Tibial nerve (tissue), 4 donors: ENCODE measurements at places on chromosomes 16 and 17.

DNA sequence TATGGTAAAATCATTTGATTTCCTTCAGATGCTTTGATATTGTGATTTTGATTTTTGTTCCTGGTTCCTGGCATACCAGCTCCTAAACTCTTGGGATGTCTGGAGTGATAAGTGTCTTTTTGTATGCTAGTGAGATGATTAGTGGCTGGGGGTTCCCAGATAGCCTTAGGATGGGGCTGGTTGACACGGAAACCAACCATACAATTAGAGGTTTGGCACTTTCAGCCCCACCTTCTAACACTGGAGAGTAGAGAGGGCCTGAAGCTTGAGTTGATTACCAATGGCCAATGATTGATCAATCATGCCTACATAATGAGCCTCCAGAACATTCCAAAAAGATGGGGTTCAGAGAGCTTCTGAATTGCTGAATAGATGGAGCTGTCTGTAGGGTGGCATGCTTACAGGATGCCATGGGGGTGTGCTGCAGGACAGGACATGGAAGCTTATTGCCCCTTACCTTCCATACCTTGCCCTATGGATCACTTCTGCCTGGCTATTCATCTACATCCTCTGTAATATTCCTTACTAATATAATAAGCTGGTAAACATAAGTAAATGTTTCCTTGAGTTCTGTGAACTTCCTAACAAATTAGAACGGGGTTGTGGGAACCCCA, 22.8 kb downstream of the RNF112 start:
- DNase-seq: no peak

DNA sequence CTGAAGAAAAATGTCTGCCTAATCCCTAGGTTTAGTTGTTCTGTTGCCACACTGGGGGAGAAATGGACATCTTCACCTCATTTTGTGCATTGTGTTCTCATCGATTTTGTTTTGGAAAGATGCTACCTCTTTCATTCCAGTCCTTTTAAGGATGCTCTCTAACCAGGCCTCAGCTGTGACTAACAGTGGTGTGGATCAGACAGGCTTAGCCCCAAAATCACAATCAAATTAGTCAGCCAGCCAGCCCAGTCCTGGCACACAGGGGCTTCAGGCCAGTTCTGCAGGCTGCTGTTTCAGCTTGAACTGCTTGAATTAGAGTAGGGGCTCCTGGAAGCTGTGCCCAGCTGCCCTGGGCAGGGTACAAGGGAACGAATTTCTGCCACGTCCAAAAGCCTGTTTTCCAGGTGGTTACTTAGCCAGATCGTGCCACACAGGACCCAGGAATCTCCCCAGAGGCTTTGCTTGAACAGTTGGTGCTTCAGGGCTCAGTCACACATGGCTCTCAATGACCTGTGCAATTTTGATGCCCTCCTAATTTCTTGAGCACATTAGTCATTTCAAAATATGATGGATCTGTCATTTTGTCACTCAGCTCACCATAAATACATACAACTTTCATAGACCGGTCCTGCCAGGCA, 60.7 kb downstream of the CLEC16A start:
- no peak for DNase-seq

DNA sequence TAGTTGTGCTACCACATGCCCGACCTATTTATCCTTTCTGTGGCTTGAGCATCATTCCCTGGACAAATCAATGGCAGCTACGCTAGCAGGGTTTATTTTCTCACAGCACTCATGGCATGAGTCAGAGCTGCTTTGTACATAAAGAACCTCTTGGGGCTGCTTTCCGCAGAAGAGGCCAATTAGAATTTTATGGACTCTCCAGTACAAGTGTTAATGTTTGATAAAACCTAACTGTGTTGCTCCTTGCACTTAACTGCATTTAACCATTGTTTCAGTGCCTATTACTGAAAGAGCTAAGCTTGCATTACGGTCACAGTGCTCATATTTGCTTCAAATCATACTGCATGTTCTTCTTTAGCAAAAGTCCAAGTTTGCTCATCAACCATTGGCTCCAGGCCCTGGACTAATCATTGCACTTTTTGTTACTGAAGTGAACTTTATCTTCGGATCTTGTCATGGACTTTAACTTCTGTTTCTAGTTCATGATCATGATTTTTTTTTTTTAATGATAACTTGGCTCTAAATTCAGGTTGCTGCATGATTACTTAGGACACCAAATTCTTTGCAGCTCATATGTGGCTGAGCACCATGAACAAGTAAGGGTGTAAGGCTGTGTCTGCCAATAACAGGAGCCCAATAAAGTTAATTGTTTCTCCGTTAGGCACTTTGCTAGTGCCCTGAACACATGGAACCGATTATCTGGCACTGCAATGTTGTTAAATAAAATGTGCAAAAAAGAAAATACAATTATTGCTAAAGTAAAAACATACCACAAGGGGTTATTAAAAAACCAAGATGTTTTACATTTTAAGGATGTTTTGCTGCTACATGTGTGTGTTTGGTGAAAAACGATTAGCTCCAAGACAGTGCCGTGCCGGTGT, 492.2 kb downstream of the KCNJ2 start:
- no peak for DNase-seq

DNA sequence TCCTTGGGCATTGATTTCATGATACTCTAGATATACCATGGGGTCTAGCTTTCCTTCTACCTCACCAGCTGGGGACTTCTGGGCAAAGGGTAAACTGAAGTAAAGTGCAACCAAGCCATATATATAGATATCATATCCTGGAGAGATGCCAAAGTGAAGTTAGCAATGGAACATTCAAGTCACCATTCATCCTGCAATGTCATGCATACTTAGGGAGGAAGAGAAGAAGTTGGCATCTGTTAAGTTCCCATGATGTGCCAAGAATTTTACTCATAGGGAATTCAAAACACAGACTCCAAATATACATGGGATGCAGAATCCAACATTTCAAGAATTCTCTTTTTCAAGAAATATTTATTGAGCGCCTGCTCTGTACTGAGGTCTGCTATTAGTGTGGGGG, 399.8 kb downstream of the HS3ST4 start:
- no peak for DNase-seq

- no peak for DNase-seq
These were observed 2.3 kb downstream of the ARL4D start for GRCh38 chr17:43400943-43401717.

DNA sequence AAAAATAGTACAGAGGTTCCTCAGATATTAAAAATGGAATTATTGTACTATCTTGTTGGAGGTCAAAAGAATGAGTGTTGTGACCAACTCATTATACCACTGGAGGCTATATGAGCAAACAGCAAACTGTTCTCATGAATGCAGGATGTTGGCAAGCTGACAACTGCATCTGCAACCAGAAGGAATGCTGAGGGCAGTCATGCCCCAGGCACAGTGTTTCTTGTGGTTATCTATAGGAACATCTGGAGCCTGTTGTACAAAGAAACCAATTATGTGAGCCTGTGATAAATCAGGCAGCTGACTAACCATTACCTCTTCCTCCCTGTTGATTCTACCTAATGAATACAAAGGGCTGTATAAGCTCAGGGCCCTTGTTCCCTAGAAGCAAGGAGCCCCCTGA, 2057.1 kb downstream of the TP53TG3F start:
- no peak for DNase-seq

DNA sequence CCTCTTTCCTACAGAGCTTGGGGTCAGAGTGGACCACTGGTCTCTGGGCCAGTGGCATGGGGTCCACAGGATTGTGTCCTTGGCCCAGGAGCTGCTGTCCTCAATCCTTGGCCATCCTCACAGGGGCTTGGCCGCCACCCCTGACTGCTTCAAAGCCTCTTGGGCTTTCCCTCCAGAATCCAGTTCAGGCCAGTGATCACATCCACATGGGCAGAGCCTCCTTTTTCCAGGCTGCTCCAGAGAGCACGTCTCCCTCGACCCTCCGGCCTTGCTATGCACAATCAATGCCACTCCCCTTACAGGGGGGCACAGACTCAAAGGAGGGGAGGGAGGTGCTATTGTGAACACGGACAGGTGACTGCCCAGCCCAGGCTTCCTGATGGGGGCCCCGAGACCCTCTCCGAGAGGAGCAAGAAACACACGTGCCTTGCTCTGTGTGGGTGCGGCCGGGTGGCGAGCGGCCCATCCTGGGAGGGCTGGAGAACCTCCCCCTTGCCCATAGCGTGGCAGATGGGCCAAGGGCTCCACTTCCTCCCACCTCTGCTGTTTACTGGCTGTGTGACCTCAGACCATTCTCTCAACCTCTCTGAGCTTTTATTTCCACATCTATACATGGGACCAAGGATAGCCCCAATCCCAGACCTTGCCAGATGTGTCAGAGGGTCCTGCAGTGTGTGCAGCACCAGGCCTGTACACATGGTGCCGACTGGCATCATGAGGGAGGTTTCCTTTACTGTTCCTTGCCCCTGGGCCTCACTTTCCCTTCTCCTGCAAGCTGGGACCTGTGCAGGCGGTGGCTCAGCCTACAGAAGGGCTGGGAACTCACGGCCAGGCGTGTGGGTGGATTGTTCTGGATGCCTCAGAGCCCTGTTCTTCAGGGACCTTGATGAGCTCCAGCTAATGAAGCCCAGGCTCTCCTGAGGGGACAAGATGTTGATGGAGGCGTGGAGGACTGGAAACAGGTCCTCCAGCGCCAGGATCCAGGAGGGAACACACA, 229.0 kb upstream of the GSE1 start:
- DNase-seq: no peak

GRCh38 chr17:19753661-19754463, 5.8 kb upstream of the ALDH3A1 start:
- DNase-seq: no peak

- no peak for DNase-seq
These were observed 10.4 kb downstream of the LLGL1 start for GRCh38 chr17:18235743-18236256.

DNA sequence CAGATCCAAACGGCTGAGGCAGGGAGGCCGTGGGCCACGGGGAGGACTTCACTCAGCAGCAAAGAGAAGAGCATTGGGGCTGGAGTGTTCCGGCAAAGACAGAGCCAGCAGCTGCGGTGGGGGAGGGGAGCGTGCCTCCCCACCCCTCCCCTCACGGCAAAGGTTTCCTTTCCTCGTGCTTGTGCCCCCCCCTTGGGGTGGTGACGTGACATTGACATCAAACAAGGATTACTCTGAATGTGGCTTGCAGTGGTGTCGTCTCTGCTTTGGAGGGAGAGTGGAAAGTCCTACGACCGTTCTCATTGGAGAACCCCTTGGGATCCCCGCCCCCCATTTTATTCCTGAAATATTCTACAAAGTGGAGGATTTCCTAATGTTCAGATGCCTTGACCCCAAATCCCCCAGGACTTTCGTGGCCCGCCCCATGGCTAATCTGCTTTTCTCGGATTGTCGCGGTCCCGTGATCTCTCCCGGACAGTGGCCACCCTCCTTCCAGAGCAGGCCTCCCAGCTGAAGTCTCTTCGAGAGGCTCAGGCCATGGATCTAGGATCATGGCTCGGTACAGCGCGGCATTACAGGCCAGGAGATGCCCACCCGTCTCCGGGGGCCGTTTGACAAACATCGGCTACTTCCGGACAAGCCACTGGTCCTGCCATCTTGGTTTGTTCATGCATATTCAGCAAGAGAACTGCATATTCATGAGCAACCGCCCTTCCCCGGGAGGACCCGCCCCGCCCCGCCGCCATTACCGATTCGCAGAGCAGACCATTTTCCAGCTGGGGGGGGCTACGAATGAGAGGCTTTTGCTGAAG, 705 bp upstream of the POLR2A start:
- DNase-seq: peak; percentile 99

- peak; percentile 75 for DNase-seq
These were observed 20.5 kb downstream of the CDC42EP4 start for GRCh38 chr17:73291260-73291801.

DNA sequence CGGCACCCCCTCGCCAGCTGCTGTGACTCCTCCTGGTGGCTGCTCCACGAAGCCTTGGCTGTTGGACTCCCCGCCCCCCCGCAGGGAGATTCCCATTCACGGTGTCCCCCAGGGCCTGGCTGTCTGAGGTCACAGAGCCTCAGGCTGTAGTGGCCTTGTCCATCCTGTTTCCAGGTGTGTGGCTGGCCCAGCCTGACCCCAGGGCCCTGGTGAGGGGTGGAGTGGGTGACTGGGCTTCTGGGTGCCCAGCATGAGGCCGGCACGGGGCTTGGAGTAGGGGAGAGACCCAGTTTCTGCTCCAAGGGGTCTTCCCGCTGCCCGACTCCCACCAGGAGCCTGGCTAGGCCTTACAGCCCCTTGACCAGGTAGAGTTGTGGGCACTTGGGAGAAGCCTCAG, 10.4 kb downstream of the PRSS27 start:
- no peak for DNase-seq

DNA sequence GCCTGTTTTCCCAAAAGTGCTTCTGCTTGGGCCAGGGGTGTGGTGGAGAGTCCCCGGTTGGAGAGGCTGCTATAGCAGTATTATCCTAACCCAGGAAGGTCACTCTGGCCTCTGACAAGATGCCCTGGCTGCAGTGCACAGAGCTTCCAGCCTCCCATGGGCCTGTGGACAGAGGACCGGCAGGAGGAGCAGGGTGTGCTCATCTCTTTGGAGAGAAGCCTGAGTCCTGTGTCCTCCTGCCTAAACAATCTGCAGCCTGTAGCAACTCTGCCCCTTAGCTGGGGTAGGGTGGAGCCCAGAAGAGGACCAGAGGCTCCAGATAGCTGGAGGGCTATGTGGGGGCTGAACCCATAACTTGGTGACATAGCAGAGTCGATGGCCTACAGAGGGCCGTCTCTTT, 78.0 kb downstream of the MPRIP start:
- DNase-seq: no peak

- DNase-seq: peak; percentile 46
These were observed 21.3 kb downstream of the SLC7A5 start for GRCh38 chr16:87847785-87848675.

DNA sequence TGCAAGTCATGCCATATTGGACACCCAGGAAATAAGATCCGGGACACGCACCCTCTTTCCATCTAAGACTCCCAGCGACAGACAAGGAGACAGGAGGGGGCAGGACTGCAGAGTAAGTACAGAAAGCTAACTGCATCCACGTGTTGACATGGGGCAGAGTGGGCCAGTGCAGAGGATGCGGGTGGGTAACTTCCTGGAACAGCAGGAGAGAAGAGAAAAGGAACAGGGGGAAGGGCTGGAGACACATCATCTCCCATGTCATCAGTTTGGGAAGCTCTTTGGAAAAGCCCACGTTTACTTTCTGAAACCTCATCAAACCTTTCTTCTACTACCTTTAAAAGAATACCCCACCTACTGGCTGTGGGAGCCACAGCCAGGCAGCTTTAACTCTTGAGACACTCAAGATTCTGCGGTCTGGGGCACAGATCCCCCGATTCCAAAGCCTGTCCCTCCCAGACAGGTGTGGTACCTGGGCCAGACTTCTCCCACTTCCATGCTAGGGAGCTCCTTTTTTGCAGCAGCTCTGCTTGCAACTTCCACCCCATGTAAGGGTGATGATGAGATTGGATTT, 273.5 kb upstream of the RPL38 start:
- no peak for DNase-seq

GRCh38 chr16:85640585-85640984, 27.5 kb downstream of the GSE1 start:
- DNase-seq: no peak

DNA sequence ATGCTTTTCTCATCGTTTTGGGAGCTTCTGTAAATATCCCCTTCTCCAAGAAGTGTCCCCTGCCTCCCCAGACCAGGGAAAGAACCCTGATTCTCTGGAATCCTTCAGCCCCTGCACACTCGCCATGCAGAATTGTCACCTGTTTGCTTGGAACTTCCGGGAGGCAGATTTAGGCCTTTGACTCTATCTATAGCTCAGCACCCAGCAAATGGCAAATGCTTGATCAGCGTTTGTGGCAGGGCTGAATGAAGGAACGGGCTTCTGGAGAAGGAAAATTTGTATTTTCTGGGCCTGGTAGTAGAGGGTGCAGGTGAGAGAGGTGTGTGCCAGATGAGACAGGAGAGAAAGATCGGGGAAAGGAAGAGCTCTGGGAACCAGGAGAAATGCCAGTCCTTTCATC, 18.3 kb upstream of the CACNG4 start:
- no peak for DNase-seq

- DNase-seq: no peak
These were observed 38.8 kb upstream of the BHLHA9 start for GRCh38 chr17:1231456-1231855.
